Activated CD8-positive, alpha-beta memory T cell treated with anti-CD3 and anti-CD28 coated beads, Interleukin-2, amount 10 ng/mL, durations not matched to agents 7 days and 5 days (primary cell): ENCODE measurements at places on chromosomes 5 and 9.
A peak's percentile ranks its signal among the peaks of the same experiment; 100 is the strongest.

DNA sequence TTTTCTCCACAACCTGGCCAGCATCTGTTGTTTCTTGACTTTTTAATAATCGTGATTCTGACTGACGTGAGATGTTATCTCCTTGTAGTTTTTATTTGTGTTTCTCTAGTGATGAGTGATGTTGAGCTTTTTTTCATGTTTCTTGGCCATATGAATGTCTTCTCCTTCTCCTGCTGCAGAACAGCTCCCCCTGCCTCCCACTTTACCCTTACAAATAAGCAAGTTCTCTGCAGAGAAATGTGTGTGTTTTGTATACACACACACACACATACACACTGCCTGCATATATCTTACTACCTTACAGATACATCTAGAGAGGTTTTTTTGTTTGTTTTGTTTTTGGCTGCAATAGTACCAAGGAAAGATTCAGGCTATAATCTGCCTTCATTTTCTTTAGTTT, 88.7 kb upstream of the PHF24 start:
- no peak for DNase-seq

GRCh38 chr5:127892467-127893207, 189.4 kb downstream of the CCDC192 start:
- DNase-seq, result no peak

GRCh38 chr5:38193015-38193581, 65.3 kb upstream of the EGFLAM start:
- peak; percentile 72 for DNase-seq

- no peak for DNase-seq
Observed at GRCh38 chr9:134388289-134388808, 62.1 kb downstream of the RXRA start.

DNA sequence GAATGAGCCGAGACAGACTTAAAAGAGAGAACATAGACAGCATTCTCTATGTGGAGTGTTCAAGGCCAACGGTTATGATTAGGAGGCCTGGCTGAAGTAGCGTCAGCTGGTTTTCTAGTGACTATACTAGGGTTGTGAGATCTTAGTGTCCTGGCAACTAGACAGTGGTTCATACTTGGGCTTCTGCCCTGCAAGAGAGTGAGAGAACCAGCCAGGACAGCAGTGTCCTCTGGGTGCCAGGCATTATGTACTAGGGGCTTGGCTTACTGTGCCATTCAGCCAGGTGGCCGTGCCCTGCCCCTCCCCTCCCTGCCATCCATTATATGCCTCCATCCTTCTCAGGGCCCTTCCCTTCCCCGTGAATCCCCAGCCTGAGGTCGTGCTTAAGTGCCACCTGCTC, 56.8 kb downstream of the TRIO start:
- no peak for DNase-seq

- DNase-seq, result no peak
Observed at GRCh38 chr9:80605793-80606192, 1034.0 kb downstream of the TLE4 start.

- no peak for DNase-seq
Observed at GRCh38 chr5:126540631-126541030, 54.4 kb downstream of the ALDH7A1 start.

DNA sequence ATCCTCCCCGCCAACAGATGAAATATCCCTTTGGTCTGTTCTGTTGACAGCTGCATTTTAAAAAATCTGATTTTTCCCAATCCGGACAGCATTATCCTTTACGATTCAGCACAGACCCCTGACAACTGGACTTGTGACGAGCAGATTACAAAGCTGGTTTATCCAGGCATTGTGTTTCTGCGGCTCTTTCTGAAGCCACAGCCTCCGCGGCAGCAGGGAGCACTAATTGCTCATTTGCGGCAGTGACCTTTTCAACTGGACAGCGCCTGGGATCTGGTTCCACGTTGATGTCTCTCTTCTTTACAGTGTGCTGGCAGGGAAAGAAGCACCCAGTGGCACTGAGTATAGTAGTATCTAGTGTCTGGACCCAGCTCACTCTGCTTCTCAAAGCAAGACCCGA, 351.2 kb downstream of the ZNF608 start:
- no peak for DNase-seq

- no peak for DNase-seq
Observed at GRCh38 chr5:97840643-97841042, 657.6 kb upstream of the RIOK2 start.

DNA sequence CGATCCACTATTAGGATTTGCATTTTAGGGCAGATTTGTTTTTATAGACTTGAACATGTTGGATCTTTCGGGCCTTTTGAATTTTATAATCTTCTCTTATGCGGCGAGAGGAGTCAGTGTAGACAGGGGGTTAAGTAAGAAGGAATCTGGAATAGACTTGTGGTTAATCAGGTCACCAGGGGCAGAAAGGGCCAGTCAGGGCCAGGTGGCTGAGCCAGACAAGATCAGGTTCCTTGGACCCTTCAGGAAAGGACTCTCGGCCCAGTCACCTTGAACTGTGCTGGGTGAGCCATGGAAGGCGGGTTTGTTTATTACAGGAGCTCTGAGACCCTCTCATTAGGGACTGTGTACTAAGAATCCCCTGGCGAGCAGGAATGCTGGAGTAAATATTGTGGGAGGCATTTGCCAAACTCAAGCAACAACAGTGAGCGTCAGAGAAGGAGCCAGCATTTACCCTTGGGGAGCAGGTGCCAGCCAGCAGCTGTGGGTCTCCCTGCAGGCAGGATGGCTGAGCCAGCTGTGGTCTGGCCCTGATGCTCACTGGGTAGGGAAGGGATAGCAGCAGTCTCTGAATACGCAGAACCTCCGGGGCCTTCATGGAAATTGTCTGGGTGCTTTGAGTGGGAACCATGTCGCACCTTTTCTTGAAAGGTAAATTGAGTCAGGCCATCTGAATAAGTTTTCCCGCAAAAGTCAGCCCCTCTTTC, 79.2 kb downstream of the UBE2QL1 start:
- no peak for DNase-seq

GRCh38 chr5:180809403-180810209, 7.0 kb upstream of the MGAT1 start:
- peak; percentile 95 for DNase-seq

DNA sequence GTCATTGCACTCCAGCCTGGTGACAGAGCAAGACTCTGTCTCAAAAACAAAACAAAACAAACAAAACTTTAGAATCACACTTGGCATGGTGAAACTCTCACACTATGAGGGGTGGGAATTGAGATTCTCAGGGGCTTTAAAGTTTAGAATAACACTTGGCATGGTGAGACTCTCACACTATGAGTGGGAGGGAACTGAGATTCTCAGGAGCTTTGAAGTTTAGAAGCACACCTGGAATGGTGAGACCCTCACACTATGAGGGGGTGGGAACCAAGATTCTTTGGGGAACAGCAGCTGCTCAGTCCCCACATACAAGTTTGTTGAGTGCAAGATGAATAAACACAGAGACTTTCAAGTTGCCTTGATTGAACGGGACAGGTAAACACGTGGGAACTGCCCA, 149.4 kb downstream of the HSD17B3 start:
- no peak for DNase-seq
